ENCODE measurements at places on chromosomes 2 and 18. TPM values are rescaled to one million over a fixed set of nuclear protein-coding genes. Genes with fewer than 3 reads are reported as not detected.
A peak's percentile ranks its signal among the peaks of the same experiment; 100 is the strongest.

Gene SKOR2
- total RNA-seq: not detected

Gene MAP3K19
- total RNA-seq: not detected

- H3K4me3 ChIP-seq: no peak overlapping the region
- H3K27ac ChIP-seq: no peak overlapping the region
- no peaks in the 10 kb centered on the region for H3K27me3 ChIP-seq
- no peak for DNase-seq
- H3K4me1 ChIP-seq: peaks cover 3% of the 10 kb centered on the region
These were observed 260.6 kb downstream of the ZEB2 start for GRCh38 chr2:144259332-144259731.

DNA sequence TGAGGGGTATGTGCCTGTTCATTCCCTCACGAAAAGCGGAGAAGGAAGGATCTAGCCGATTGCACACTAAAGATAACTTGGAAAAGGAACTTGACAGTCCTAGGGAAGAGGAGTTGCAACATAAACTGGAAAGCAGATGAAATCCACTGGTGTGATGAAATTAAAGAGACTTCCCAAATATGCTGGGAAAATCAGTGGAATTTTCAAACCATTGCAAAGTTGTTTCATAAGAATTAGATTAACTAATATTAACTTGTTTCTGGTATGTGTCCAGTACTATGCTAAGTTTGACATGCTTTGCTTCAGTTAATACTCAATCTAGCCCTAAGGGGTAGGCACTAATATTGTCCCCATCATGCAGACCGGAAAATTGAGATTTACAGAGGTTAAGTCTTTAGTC is 222.7 kb downstream of the IKZF2 start:
- H3K27me3 ChIP-seq: no peaks in the 10 kb centered on the region
- H3K4me3 ChIP-seq: no peak overlapping the region
- H3K36me3 ChIP-seq: no peaks in the 10 kb centered on the region
- H3K4me1 ChIP-seq: no peaks in the 10 kb centered on the region

- H3K4me3 ChIP-seq: no peak overlapping the region
- no peaks in the 10 kb centered on the region for H3K4me1 ChIP-seq
- no peaks in the 10 kb centered on the region for H3K36me3 ChIP-seq
- DNase-seq: no peak
- H3K27ac ChIP-seq: no peak overlapping the region
- no peaks in the 10 kb centered on the region for H3K27me3 ChIP-seq
These were observed 293.2 kb upstream of the DCC start for GRCh38 chr18:52046842-52047241.

DNA sequence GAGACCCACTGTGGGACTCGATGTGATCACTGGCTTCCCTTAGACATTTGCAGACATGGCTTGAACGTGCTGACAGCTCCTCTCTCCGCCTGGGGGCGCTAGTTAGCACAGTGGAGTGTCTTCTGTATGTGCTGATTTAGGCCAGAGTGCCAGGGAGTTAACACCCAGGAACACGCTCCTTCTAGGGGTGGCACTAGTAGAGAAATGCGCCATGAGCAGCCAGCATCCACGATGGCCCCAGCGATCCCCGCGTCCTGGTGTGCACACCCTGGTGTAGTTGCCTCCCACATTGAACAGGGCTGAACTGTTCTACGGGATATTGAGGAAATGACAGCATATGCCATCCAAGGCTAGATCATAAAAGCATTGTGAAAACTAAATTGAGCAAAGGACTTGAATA is 11.4 kb upstream of the NMUR1 start:
- H3K27me3 ChIP-seq: no peaks in the 10 kb centered on the region
- H3K4me3 ChIP-seq: no peak overlapping the region
- H3K27ac ChIP-seq: no peak overlapping the region
- H3K36me3 ChIP-seq: no peaks in the 10 kb centered on the region
- peak; percentile 15 for DNase-seq

Measured in osteoblast (primary cell).